ENCODE measurements at places on chromosomes 4 and X.

- DNase-seq, result no peak
These were observed 10.2 kb downstream of the SH3TC1 start for GRCh38 chr4:8209181-8209874.

GRCh38 chrX:41946235-41946634, 22.9 kb upstream of the CASK start:
- no peak for DNase-seq

- no peak for DNase-seq
These were observed 6.7 kb upstream of the WAS start for GRCh38 chrX:48676893-48677270.

- no peak for DNase-seq
These were observed 20.6 kb upstream of the PJA1 start for GRCh38 chrX:69185886-69186285.

DNA sequence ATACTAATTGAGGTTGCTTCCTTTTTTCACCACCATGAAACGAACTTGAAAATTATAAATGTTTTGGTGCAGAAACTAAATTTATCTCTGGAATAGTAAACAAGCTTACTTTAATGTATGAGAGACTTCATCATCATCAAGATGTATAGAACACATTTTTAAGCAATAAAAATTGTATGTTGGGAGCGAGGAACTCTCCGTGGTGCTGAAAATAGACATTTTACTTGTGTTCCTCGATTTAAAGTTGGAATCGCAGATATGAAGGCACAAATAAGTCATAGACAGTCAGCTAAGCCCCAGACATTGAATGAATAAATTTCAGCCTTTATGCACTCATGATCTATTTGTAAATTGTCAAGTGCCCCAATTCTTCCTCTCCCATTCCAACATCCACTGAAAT, 310.7 kb downstream of the STK32B start:
- DNase-seq, result no peak

- no peak for DNase-seq
These were observed 80.5 kb downstream of the TBC1D9 start for GRCh38 chr4:140675599-140676231.

- DNase-seq, result no peak
These were observed 178.0 kb downstream of the GASK1B start for GRCh38 chr4:157994863-157995262.

DNA sequence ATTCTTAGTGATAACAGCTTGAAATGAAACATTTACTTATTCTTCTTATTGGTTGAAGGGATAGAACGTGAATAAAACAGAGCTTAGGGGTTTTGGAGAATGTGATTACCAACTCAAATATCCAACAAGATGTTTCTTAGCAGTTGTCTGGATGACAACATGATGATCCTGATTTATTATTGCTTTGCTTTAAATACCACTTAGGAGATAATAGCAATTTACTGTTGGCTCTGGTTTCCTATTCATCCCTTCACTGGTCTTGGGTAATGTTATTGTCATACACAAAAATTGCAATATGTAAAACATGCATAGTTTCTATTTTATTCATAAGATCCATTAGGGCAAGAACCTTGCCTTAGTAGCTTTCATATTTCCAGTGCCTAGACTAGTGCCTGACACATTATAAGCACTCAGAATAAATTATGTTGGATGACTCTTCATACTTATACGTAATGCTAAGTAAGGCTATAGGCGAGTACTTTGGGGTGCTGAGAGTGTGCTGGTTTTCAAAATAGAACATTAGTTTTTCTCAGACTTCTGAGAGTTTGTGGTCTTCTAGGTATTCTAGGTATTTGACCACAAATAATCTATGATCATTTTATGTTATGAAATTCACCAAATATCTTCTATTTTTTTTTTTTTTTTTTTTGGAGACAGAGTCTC, 58.6 kb upstream of the PGRMC2 start:
- no peak for DNase-seq

- no peak for DNase-seq
These were observed 27.2 kb upstream of the IRS4 start for GRCh38 chrX:108763559-108763958.
